ENCODE measurements at places on chromosomes 4 and X.

DNA sequence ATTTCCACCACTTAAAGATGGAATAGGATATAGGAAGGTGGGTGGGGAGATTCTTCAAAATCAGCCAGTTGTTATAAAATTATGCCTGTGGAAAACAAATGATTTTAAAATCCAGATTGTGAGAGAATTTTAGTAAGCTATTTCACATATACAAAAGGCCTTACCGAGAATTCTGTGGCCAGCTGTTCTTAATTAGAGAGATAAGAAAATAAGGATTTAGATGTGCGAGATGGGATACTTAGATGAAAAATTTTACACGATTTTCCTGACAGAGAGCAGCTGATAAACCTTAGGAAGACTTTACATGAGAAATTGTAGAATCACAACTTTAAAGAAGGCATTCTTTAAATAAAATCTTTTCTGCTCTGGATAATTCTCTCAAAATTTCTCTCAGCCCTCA is 94.5 kb upstream of the IQCM start:
- DNase-seq: no peak

DNA sequence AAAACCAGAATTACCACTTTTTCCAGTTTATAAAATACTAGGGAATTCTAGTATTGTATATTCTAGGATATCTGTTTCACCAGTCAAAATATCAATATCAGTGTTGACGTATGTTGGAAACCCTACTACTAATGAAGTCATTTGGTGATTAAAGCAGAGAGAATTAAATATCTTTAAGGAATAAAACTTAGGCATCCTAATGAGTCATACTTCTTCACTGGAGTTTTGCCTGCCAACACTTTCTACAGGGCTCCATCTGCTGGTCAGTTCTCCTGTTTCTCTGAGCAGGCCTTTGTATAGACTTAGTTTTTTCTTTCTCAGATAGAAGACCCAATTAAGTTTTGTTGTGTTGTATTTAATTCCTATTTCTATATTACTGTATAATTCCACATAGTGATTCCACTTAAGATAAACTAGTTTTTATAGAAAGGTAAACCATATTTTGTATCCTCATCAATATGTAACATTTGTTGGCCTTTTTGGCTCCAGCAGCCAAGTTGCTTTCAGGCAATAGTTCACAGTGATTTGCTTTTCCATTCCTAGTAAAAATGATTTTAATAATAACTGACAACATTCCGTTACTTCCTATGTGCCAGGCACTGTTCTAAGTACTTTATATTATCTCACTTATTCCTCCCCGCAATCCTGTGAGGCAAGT is 3.5 kb downstream of the AP1AR start:
- peak; percentile 41 for DNase-seq

- DNase-seq: no peak
These were observed 35.4 kb downstream of the TRMT44 start for GRCh38 chr4:8475751-8476575.

- DNase-seq: no peak
These were observed 32.8 kb upstream of the LSM6 start for GRCh38 chr4:146142768-146143167.

GRCh38 chrX:21616386-21616785 is 41.7 kb downstream of the KLHL34 start:
- no peak for DNase-seq

DNA sequence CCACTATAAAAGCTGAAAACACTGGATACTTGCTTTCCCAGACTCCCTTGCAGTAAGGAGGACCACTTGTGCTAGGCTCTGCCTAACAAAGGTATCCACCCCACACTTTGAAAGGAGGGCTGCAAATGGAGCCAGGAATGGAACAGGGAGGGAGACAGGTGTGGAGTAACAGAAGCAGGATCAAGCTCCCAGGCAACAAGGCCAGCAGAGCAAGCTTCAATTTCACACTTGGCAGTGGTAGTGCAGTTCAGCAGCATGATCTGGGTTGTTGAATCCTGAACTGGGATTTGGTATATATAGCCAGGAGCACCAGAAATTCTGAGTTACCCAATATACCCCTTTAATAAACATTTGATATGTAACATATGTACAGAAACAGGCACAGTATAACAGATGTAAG is 9.8 kb downstream of the LAMP2 start:
- no peak for DNase-seq

DNA sequence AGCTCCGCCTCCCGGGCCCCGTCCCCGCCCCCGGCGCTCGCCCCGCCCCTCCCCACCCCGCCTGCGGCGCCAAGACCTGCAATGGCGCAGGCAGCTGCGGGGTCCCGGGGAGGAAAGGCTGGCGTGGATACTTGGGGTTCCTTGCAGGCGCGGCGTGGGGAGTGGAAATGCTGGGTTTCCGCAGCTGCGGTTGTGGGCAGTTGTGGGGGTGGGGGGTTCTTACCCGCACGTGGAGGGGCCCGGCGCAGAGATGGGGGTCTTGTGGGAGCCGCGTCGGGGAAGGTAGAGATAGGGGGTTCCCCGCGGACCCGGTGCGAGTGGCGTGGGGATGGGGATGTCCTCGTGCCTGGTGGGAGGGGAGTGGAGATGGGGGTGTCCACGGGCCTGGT is 680 bp upstream of the ASMTL start:
- no peak for DNase-seq

DNA sequence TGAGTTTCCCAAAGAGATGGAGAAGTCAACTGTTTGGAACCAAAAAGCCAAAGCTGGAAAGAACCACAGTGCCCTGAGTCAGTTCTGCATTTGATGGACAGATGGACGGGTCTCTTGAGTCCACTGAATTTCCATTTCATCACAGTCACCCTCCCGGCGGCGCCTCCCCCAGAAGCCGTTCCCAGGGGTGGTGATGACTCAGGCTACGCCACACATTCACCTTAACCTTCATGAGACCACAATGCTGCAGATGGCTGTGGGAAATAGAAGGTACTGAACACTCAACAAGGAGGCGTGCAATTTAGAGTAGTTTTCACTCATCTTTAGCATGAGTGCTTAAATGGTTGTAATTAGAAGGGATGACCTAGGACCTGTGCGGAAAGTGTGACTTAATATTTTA is 61.3 kb downstream of the STOX2 start:
- no peak for DNase-seq

DNA sequence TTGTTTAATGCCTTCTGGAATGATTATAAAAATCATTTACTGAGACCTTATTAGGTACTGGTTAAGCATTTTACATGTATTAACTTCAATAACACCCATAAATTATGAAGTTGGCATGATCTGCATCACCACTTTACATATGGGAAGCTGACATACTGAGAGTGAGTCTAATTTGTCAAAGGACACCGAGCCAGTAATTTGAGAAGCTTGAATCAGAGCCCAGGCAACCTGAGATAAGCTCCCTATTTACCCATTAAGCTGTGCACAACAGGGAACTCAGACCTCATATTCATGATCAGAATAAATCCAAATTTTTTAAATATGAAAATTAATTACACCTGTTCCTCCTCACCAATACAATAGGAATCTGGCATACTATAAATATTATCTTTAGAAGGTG is 247.9 kb upstream of the EPHA5 start:
- DNase-seq: peak; percentile 3

- DNase-seq: peak; percentile 7
These were observed 1166.3 kb upstream of the ADGRL3 start for GRCh38 chr4:60033826-60034225.

- DNase-seq: no peak
These were observed 49.2 kb upstream of the TAB3 start for GRCh38 chrX:30938295-30938694.

- DNase-seq: no peak
These were observed 18.1 kb downstream of the PIR start for GRCh38 chrX:15475021-15475420.

GRCh38 chrX:30414144-30414543 is 105.0 kb upstream of the NR0B1 start:
- peak; percentile 44 for DNase-seq

GRCh38 chrX:114611018-114611619 is 27.2 kb downstream of the HTR2C start:
- DNase-seq: peak; percentile 7

GRCh38 chrX:125544031-125544660 is 224.5 kb downstream of the TEX13C start:
- DNase-seq: no peak

GRCh38 chr4:173333658-173334084 is 487 bp downstream of the HMGB2 start:
- peak; percentile 27 for DNase-seq

GRCh38 chr4:139511320-139511719 is 44.7 kb downstream of the SETD7 start:
- no peak for DNase-seq

DNA sequence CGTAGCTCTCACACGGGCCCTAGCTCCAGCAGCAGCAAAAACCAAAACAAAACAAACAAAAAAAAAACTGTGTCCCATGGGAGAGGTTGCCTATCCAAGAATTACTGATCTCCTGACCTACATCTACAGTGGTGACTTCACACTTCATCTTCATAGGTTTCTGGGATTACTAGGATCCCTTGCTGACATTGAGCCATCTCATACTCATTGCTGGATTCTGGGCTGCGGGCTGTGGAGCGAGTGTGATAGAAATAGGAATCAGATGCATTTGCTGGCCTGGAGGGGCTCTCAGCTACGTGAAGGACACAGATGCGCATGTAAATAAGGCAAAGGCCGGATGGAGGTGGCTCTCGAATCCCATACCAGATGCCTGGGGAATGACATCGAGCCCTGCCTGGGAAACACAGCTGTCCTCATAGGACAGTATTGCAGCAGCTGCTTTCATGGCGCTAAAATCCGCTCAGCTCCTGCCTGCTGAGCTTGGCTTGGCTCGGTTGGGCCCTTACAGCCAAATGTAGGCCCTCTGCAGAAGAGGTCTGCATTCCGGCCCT is 41.7 kb downstream of the CNGA2 start:
- DNase-seq: peak; percentile 14

DNA sequence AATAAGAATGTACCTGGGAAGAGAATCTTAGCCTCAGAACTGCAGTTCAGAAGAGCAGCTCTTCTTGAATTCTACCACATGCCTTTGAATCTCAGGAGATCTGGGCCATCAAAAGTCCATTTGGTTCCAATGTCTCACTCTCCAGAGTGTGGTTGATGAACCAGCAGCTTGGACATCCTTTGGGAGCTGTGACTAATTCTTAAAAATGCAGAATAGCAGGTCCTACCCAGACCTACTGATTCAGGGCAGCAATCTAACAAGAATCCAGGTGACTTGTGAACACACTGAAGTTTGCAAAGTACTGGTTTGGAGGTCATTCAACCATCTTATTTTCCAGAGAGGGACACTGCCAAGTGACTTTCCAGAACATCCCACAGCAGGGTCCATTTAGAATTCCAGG is 244.7 kb downstream of the PACRGL start:
- DNase-seq: no peak

- DNase-seq: no peak
These were observed 60.4 kb downstream of the MCF2 start for GRCh38 chrX:139647597-139647996.

DNA sequence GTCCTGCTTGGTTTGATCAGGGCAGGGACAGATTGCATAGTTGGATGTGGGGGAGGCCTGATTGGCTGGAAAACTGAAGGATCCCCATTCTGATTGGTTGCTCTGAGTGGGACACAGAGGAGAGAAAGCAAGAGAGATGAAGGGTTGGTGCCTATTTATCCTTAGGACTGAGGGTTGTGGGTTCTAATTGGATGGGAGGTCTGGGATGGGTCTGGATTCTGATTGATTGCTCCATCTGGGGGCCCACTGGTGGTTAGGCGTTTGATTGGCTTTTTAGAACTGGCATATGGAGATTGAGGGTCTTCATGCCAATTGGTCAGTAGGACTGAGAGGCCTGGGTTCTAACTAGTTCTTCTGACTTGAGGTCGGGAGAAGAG is 644 bp upstream of the EBP start:
- DNase-seq: peak; percentile 64

DNA sequence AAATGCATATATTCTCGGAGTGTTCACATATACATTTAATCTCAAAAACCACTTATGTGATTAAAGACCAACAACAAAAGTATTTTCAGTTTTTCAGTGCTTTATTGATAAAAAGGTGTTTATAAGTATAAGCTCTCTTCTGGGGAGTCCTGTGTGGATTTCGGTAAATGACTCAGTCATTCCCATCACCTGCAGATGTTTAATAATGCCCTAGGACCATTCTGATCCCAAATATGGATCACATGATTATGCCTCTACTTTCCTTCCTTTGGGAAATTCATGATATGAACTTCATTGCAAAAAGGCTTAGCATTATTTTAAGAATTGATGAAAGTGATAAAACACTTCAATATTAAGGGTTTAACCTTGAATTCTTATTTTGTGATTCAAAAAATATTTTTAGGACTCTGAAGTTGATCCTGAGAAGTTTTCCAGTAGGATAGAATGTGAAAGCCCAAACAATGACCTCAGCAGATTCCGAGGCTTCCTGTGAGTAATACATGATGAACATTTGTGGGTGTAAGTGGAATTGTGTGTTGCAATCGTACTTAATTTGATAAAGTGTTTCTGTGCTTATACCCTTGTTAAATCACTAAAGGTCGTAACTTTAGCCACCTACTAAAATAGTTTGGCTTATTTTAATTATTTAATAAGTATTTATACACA is 40.2 kb downstream of the ATP10D start:
- no peak for DNase-seq

DNA sequence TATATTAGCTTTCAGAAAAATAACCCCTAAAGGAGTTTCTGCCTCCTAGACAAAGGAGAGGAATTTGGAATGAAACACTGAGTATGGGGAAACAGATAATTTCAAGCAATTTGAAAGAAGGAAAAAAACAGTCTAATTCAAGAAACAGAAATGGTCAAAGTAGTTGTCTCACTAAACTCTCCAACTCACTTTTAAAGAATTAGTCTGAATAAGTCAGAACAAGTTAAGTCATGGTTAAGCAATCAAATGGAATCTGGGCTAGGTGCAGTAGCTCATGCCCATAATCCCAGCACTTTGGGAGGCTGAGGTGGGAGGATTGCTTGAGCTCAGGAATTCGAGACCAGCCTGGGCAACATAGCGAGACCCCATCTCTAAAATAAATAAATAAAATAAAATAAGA is 95.7 kb upstream of the GRIA3 start:
- DNase-seq: no peak

DNA sequence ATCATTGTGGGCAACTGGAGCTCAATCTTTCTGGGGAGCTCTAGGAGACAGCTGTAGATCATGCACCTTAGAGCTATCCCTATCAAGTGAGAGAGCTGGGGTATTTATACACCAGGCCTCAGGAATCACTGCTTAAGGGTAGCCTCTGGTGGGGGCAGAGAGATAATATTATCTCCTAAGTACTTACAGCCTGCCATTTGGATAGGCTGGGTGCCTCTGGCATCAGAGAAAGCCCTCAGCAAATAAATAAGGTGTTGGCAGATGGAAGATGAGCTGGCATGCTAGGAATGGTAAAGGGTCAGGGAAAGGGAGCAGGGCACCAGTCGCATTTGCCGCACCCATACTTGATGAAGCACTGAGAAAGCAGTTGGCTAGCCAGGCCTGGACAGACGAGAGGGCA is 75.9 kb downstream of the HCCS start:
- no peak for DNase-seq

DNA sequence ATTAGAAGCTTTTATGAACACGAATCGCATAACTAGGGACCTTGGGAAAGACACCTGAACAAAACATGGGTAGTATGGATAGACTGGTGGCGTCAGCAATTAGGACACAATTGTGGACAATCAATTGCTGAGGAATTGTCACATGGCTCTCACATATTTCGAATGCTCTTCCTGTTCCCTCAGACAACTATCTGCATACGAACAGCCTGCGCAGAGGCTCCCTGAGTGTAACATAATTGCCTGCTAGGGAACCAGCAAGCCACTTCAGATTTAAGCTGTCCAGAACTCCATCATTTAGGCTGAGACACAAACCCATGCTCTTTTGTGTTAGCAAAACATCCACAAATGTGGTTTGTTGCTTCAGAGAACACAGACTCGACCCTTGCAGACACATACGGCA is 160.8 kb downstream of the MGST2 start:
- no peak for DNase-seq

GRCh38 chr4:167233685-167234315 is 494 bp downstream of the SPOCK3 start:
- peak; percentile 14 for DNase-seq

Data from NCI-H524 (cell line).